A549 treated with RU486 at 1 μM for 4 hours (cell line): ENCODE measurements at places on chromosomes 7 and 10. TPM values are rescaled to one million over a fixed set of nuclear protein-coding genes. Genes with fewer than 3 reads are reported as not detected.

Gene RET
- 0.48 to 1.1 TPM (median 0.76 TPM) in 5 replicates for total RNA-seq

Gene C10orf90
- 2.7 to 3.8 TPM (median 3.7 TPM) in 5 replicates for total RNA-seq

Gene POLR2J
- total RNA-seq, result 105 to 118 TPM (median 109 TPM) in 5 replicates

Gene MMD2
- total RNA-seq, result not detected in 5 replicates

Gene SEM1
- 345 to 706 TPM (median 390 TPM) in 5 replicates for total RNA-seq

Gene OR2A12
- total RNA-seq, result not detected in 5 replicates

Gene AOAH
- 0.10 TPM in 1 of 5 replicates, not detected in the others for total RNA-seq

Gene CHAT
- not detected in 5 replicates for total RNA-seq

Gene DOCK1
- total RNA-seq, result 19.1 to 25.2 TPM (median 23.4 TPM) in 5 replicates

Gene LIPN
- total RNA-seq, result not detected in 5 replicates

Gene ADCY1
- total RNA-seq, result 1.3 to 2.7 TPM (median 2.2 TPM) in 5 replicates

Gene WDR91
- 5.2 to 7.8 TPM (median 6.4 TPM) in 5 replicates for total RNA-seq

Gene ATG9B
- total RNA-seq, result 0.62 to 1.1 TPM (median 0.87 TPM) in 5 replicates

Gene AKR1C2
- total RNA-seq, result 3,122 to 3,719 TPM (median 3,473 TPM) in 5 replicates

Gene JCAD
- total RNA-seq, result 7.7 to 8.7 TPM (median 7.7 TPM) in 5 replicates

Gene SLC18A3
- total RNA-seq, result not detected in 5 replicates

Gene GSTO2
- 1.7 to 3.7 TPM (median 2.1 TPM) in 5 replicates for total RNA-seq

Gene CYP26C1
- not detected in 5 replicates for total RNA-seq

Gene FANK1
- total RNA-seq, result 2.4 to 3.8 TPM (median 3.0 TPM) in 5 replicates

Gene CYP51A1
- 29.6 to 54.9 TPM (median 43.2 TPM) in 5 replicates for total RNA-seq

Gene SLC25A40
- total RNA-seq, result 3.4 to 9.1 TPM (median 7.8 TPM) in 5 replicates

Gene GPR85
- not detected in 5 replicates for total RNA-seq

Gene SHTN1
- 19.5 to 29.2 TPM (median 26.1 TPM) in 5 replicates for total RNA-seq
